ENCODE measurements at places on chromosomes 3 and 15.

- peak; percentile 23 for DNase-seq
Observed at GRCh38 chr15:60585743-60586708, 107.1 kb upstream of the ICE2 start.

GRCh38 chr3:158152186-158152585 is 42.3 kb downstream of the RSRC1 start:
- no peak for DNase-seq

DNA sequence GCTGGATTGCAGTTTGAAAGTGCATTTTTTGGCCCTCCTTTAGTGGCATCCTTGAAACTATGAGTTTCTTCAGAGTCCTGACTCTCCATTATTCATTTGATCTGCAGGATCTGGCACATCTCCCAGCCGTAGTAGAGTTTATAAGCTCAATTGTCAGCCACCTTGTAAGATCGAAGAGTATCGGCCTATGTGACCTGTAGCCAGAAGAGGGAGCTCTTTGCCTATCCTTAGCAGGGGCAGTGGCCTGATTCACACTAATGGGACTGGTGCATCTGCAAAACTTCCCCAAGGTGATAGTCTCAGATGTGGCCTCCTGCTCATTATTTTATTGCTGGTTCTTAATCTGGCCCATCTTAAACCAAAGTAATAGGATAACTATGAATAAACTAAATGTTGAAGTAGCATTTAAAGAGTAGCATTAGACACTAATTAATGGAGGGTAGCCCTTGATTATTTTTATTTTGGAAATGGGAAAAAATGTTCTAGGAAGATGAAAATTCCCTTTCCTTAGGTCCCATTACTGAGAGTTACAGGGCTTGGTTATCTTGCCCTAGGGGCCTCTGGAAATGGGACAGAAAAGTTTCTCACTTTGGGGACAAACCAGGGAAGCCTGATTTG is 21.2 kb downstream of the GCSAM start:
- DNase-seq: peak; percentile 22

DNA sequence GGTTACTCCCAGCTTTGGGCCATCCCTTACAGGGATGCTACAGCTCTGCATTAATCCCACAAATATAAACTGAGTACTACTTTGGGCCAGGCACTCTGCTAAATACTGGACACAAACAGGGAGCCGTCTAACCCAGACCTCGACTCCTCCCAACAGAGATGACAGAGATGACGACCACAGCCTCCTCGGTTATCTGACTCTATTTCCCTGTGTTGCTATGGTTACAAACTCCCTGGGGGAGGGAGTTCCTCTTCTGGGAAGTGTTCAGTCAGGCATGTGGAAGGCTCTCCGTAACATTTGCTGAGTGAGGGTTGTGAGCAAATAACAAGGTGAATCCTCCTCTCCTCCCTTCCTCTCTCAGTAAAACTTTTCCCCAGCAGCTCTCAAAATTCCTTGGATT is 6.7 kb upstream of the CMTM7 start:
- DNase-seq: no peak

DNA sequence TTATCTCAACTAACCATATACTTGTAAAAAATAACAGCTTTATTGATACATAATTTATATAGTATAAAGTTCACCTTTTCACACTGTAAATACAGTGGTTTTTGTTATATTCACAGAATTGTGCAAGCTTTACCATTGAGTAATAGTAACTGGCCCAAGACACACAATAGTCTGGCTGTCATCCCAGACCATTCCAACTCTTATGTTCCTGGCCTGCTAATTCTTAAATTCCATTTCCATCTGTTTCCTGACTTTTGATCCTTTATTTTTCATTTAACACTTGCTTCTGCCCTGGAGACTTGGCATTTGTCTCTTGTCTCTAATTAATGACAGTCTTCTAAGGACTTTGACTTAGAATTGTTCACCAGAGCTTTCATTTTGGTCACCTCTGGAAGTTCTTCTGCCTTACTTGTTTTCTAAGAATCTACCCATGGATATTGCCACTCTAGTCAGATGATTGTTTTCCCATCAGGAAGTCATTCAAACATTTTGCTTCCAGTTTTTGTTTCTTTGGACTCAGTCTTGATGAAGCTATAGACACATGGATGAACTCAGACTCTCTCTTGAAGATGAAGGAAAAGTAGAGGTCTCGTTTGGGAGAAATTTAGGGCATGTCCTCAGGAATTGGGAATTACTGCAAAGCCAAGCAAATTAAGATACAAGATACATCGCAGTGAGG is 27.2 kb upstream of the PLSCR4 start:
- DNase-seq: no peak

- no peak for DNase-seq
Observed at GRCh38 chr3:176426371-176426770, 770.9 kb downstream of the TBL1XR1 start.

GRCh38 chr15:42108189-42108588 is 13.8 kb upstream of the PLA2G4D start:
- DNase-seq: no peak

DNA sequence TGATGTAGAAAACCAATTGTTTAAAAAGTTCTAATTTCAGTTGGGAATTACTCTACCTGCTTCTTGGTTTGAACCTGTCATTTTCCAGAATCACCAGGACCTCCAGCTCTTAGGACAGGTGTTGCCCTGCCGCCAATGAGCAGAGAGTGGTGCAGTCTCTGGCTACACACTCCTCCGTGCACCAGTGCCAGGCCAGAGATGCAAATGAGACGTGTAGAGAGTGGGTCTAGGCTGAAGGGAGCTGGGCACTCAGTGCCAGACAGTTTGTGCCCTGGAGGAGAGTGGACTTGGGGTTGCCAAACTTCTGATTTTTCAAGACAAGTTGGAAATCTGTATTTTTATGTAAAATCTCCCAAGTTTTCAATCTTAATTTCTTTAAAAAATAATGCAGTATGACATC is 566.2 kb downstream of the MAGI1 start:
- DNase-seq: no peak

DNA sequence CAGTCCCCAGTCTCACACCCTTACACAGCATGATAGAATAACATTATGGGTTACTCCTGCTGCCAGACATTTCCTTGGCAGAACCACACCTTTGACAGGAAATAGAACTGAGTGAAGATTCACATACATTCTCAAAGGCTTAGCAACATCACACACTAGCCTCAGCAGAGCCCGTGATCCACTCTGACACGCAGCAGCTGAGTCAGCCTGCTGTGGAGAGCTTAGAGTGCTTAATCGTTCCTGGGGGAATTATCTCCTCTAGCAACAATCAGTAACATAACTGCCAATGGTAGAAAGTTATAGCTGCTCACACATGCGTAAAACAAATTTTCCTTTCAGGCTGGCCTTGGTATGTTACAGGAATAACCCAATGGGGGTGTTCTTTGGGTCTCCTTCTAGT is 382.1 kb downstream of the GAP43 start:
- no peak for DNase-seq

DNA sequence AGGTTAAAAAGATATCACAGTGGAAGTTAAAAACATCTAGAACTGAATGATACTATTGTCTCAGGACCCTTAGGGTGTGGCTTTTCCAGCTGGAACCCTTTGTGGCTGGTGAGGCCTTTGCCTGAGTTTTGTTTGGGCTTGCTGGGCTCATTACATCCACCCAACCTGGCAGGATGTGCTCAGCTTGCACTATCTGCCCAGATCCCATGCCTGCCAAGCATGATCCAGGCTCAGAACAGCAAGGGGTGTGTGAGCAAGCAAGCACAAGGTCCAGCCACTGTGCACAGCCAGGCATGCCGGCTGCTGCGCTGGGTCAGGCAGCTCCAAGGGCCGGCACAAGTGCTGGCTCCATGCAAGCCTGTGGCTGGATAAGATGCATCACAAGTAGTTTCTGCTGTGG is 512.7 kb upstream of the CDIN1 start:
- no peak for DNase-seq

- DNase-seq: no peak
Observed at GRCh38 chr3:27193056-27193455, 176.1 kb downstream of the NEK10 start.

DNA sequence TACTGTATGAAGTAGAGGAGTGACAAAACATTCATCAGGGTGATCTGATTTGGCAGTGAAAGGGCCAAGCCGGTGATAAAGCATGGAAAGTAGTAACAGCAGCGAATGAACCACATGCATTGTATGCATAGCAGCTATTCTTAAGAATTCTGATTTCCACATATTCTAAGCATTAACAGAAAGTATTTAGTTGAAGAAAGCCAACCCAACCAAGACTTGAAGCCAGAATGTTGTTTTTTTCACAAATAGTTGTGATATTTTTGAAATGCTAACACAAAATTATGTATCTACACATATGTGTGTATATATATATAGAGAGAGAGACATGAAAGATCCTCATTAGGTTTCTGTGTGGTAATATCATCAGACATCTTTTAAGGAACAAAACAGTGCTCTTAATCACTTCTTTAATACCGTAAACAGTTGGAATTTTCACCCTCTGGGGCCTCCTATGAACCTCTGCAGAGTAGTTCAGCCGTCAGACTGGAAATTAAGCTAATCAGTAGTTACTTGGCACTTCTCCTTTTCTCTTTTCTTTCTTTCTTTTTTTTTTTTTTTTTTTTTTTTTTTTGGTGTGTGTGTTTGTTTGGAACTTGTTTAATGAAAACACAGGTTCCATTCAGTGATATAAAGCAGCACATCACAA is 139.6 kb downstream of the CMSS1 start:
- no peak for DNase-seq

DNA sequence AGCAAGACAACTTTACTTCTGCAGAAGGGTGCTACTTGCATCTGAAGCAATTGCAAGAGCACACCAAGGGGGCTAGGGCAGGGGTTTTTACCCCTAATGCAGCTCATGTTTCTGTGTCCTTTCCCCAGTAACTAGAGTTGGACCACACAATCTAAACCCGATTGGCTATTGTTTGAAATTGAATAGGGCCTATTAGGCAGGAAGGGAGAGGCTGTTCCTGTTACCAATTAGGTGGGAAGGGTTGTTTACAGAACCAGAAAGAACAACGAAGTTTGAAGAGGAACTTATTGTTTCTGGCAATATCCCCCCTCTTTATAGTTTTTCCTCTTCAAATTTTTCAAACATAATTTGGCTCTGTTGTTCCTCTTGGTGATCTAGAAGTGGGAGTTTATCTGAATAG is 85.5 kb downstream of the CHCHD4 start:
- no peak for DNase-seq

DNA sequence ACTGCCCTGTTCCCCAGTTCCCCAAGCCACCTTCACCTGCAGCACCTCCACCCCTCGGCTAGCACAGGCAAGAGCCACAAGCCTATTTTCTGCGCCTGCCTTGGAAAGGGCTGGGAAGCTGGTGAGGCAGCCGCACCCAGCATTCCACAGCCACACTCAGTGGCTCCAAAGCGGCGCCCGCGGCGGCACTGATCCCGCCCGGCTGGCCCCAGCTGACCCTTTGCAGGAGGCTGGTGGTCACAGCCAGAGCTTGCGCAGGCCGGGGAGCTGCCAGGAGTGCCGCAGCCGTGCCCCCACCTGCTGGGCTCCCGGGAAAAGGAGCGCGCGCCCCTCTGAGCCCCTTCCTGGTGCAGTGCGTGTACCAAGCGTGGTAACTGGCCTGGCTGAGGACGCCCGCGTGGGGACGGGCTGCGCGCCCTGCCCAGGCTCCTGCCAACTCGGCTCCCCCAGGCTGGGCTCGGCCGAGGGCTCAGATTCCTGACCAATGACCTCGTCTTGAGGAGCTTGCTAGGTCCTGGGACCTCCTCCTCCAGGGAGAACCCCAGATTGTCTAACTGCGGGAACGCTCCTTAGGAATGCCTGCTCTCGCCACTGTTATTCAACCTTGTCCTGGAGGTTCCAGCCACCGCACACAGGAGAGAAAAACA is 13.3 kb downstream of the GRAMD2A start:
- no peak for DNase-seq

DNA sequence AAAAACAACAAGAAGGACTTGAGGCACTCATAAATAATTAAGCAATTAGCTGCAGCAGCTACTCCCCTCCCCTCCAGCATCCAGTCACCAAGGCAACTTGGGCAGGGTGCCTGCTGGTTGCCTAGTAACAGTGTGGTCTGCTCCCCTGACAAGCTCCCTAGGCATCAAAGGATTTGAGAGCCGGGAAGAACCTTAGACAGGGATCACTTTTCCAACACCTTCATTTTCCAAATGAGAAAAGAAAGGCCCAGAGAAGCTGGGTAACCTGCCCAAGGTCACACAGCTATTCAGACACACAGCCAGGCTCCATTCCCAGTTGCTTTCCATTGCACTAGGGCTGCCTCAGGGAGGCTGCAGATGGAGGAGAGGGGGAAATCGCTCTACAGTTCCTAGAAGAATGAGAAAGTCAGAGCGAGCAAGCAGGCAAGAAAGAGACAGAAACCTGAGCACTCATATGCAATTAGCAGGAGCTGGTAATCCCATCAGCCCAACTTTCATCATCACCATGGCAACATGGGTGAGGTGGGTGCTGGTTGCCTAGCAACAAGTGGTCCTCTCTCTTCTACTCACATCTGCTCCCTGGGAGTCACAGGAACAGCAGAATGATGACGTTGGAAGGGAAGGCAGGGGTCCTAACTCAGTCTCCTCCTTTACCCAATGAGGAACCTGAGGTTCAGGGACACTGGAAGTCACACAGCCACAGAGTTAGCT is 3.6 kb upstream of the EIF4E3 start:
- no peak for DNase-seq

- no peak for DNase-seq
Observed at GRCh38 chr15:50884540-50884939, 23.9 kb upstream of the AP4E1 start.

- no peak for DNase-seq
Observed at GRCh38 chr15:57541805-57542504, 49.7 kb upstream of the MYZAP start.

DNA sequence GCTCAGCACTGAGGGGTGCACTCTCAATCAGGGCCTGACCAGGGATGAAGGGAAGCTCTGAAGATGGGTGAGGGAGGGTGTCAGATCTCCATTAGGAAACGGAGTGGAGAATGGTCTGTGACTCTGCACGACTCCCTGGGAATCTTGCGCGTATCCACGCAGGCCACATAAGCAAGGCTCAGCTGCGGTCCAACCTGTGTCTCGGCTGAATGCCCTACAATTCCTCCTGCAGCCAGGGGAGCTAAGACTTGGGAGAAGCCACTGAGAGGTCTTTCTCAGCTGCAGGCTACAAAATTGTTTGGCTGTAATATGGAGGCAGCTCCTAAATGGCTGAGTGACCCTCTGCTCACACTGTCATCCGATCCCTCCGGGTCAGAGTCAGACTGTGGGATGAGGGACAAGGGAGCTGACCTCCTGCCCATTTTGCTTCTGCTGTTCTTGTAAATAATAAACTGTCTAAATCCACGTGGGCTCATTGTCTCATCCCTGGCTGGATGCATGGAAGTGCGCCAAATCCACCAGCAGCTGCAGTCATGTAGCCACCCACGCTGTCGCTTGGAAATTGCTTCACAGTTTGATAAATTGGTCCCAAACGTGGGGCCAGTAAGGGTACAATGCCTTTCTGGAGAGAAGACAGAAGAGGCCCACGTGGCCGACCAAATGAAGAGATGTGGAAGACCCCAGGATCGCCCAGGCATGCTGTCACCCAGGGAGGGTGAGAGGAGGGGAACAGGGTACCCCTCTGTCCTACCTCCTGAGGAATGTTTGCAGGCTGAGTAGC is 30.5 kb downstream of the ALS2CL start:
- DNase-seq: no peak

DNA sequence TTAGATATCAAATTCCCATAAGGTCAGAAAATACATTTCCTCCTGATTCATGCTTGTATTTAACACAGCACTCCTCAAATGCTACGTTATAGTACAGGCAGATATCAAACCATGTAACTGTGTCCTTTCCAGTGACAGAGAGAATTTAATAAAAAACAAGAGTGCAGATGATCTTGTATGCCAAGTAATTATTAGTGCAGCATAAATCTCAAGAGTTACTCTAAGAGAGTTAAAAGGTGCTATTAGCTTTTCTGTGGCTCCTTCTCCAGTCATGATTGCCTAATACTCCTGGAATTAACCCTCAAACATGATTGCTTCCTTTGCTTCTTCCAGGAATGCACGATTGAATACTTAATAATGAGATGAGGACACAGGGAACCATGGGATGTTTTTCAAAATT is 413.0 kb upstream of the DPH6 start:
- DNase-seq: no peak

Measured in stimulated activated CD8-positive, alpha-beta memory T cell treated with anti-CD3 and anti-CD28 coated beads, Interleukin-2, amount 100 ng/mL, for 1 hour (primary cell).